Smooth muscle cell of the coronary artery (primary cell): ENCODE measurements at places on chromosomes 2 and 18. TPM values are rescaled to one million over a fixed set of nuclear protein-coding genes. Genes with fewer than 3 reads are reported as not detected.

Gene PROKR1
- not detected in 2 replicates for total RNA-seq

Gene RFTN2
- total RNA-seq: 5.0 and 9.0 TPM in 2 replicates

Gene TBC1D8
- total RNA-seq: 11.7 and 49.1 TPM in 2 replicates

Gene KIDINS220
- total RNA-seq: 59.8 and 86.2 TPM in 2 replicates

Gene GEN1
- 2.8 and 5.6 TPM in 2 replicates for total RNA-seq

Gene LIMS2
- 2.9 and 7.1 TPM in 2 replicates for total RNA-seq

Gene GLI2
- 1.1 and 6.1 TPM in 2 replicates for total RNA-seq

Gene MAP2
- 0.82 and 16.0 TPM in 2 replicates for total RNA-seq

Gene SIX2
- total RNA-seq: 0.38 and 0.47 TPM in 2 replicates

Gene LIMS4
- 1.4 and 11.9 TPM in 2 replicates for total RNA-seq

Gene SCRN3
- 23.3 and 26.6 TPM in 2 replicates for total RNA-seq

Gene AGPS
- 26.2 and 72.9 TPM in 2 replicates for total RNA-seq

Gene CGREF1
- 4.9 and 15.8 TPM in 2 replicates for total RNA-seq

Gene RND3
- 287 and 474 TPM in 2 replicates for total RNA-seq

Gene TRIM43
- total RNA-seq: not detected in 2 replicates

Gene GRB14
- 0.35 and 7.5 TPM in 2 replicates for total RNA-seq

Gene COL5A2
- total RNA-seq: 220 and 432 TPM in 2 replicates

Gene SERPINB4
- 3.7 TPM in 1 of 2 replicates, not detected in the other for total RNA-seq

Gene NFATC1
- total RNA-seq: 1.3 and 6.8 TPM in 2 replicates

Gene CHN1
- 1.7 and 23.8 TPM in 2 replicates for total RNA-seq

Gene C1GALT1C1L
- 0.12 and 0.30 TPM in 2 replicates for total RNA-seq

Gene CYTIP
- 0.08 and 0.23 TPM in 2 replicates for total RNA-seq

Gene ICA1L
- 1.7 and 4.2 TPM in 2 replicates for total RNA-seq

Gene OTOS
- 0.23 TPM in 1 of 2 replicates, not detected in the other for total RNA-seq

Gene VIL1
- under 0.01 TPM in 1 of 2 replicates, not detected in the other for total RNA-seq

Gene NUP35
- 5.9 and 7.0 TPM in 2 replicates for total RNA-seq
